ENCODE measurements at places on chromosomes 11 and 22. TPM values are rescaled to one million over a fixed set of nuclear protein-coding genes. Genes with fewer than 3 reads are reported as not detected.

DNA sequence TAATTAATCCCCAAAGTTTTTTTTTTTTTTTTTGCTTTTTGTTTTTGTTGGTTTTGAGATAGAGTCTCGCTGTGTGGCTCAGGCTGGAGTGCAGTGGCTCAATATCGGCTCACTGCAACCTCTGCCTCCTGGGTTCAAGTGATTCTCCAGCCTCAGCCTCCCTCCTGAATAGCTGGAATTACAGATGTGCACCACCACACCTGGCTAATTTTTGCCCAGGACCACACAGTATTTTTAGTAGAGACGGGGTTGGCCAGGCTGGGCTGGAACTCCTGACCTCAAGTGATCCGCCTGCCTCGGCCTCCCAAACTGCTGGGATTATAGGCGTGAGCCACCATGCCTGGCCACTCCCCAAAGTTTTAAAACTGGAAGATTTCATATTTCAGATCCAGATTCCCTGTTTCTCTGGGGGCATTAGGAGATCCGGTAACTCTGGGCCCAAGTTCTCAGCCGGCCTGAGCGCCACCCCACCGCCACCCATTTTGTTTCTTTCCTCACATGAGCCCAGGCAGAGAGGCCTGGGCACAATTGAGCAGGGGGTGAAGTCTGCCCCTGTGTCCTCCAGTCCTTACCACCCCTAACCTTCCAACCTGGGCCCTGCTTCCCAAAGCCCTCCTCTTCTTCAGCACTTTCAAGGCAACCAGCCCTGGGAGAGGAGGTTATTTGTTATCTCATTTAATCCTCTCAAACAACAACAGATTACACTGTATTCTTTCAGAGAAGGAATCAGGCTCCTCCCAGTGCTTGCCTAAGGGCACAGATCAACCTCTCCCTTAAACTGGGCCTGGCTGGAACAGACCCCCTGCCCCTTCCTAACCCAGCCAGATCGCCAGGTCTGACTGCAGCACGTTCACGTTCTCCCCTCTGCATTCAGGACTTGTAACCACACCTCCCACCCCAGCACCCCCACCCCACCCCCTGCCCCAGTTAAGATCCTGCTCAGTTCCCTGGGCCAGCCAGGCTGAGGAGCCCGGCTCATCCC, 1.9 kb upstream of the CSNK1E start:
- DNase-seq = no peak

- peak; percentile 65 for DNase-seq
These were observed 6.1 kb upstream of the CD82 start for GRCh38 chr11:44559207-44559939.

GRCh38 chr11:57357856-57358255, 19.7 kb downstream of the P2RX3 start:
- no peak for DNase-seq

GRCh38 chr11:79025622-79026021, 415.2 kb downstream of the TENM4 start:
- no peak for DNase-seq

- DNase-seq = no peak
These were observed 56.6 kb downstream of the JAM3 start for GRCh38 chr11:134125507-134125906.

GRCh38 chr11:3006505-3007260, 14.6 kb upstream of the NAP1L4 start:
- no peak for DNase-seq

DNA sequence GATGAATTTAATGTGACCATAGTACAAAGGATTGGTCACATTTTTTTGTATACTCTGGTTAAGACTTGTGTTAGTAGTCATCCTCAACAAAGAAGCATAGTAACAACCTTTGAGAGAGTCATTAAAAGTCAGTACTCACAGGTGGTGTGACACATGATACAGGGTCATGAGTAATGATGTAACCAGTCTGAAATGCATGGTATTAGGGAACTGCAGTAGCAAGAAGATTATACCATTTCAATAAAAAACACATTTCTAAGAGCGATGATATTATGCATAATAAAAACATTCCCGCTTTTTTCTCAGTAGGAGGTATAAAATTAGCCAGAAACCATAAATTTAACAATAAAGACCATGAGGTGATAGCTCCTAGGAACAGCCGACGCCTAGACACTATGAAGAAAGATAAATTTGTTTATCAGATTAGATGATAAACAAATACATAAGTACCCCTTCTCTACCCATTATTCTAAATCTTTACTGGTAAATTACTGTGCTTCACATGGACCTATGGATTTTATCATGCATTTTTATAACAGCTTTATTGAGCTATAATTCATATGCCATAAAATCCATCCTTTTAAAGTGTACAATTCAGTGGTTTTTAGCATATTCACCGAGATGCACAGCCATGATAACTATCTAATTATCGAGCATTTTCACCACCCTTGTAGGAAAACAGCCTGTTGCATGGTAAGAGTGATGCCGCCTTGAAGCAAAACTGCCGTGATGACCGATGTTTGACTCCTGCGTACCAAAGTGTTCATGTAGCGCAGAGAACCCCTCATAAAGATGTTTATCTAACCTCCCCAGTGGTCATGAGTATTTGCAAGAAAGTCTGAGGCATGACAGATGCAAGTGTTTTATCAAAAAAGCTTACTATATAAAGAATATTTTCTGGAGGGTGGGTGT, 41.8 kb downstream of the TMPRSS5 start:
- DNase-seq = peak; percentile 82

DNA sequence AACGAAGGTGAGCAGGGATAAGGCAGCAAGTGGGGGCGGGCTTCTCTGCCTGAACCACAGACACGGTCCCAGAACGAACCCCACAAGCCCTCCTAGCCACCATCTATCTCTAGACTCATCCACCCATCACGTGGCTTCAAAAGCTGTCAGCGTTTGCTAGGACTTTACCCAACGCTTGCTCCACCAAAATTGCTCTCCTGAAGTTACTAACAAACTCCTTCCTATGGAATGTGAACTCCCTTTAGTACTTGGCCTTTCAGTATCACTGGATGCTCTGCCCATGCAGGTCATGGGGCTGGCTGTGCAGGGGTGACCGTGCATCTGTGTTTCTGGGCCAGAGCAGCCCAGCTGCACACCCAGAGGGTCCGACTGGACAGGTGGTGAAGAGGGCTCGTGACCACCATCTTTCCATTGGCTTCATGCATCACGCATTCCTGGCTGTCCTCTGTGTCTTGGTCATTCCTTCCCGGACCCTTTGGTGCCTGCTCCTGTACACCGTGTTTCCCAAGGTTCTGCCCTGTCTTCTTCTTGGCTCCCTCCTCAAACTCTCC, 85.1 kb downstream of the MYO7A start:
- no peak for DNase-seq

The CYP2R1 gene
- 4.0 TPM for total RNA-seq

The C22orf42 gene
- total RNA-seq = not detected

The SYT9 gene
- 0.11 TPM for total RNA-seq

The MOGAT2 gene
- not detected for total RNA-seq

The C22orf15 gene
- total RNA-seq = 1.1 TPM

The ZNF214 gene
- 0.03 TPM for total RNA-seq

The SLC7A4 gene
- total RNA-seq = not detected

The PLAAT3 gene
- 27.8 TPM for total RNA-seq

The CABP4 gene
- not detected for total RNA-seq

Data from HT1080 (cell line).